Lower leg skin (tissue), 4 donors: ENCODE measurements at places on chromosomes 5 and 9. TPM values are rescaled to one million over a fixed set of nuclear protein-coding genes. Genes with fewer than 3 reads are reported as not detected.

DNA sequence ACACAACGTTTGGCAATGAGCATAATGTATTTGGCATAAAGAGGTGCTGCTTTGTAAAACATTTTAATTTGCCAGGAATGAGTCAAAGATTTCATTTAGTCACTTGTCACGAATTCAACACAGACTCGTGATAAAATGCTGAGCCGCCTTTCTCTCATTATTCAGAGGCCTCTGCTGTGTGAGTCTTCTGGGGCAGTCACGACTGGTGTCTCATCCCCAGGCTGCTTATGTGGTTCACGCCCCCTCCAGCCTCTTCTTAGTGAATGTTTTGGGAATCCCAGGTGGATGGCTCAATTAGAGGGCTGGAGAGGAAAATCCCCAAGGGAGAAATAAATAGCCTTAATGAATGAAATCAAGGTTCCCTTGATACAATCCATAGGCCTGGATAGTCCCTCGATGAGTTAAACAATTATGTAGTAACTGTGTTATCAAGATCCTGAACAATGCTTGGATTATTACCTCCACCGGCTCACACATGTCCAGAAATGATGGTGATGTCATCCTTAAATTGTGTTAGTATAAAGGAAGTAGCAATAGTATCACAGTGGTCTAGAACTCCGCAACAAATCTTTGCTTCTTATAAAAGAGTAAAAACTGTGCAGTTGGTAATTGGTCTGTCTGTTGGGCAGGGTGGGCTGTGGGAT, 192.1 kb upstream of the ADAMTS16 start:
- DNase-seq: no peak

- DNase-seq: no peak
Observed at GRCh38 chr9:90801241-90801972, at the start of gene SYK. SYK (plus strand) TSS chr9:90801819; CDS start chr9:90843899, 42,080 bp downstream.

GRCh38 chr5:179534431-179534830, 15.9 kb upstream of the RUFY1 start:
- DNase-seq: no peak

DNA sequence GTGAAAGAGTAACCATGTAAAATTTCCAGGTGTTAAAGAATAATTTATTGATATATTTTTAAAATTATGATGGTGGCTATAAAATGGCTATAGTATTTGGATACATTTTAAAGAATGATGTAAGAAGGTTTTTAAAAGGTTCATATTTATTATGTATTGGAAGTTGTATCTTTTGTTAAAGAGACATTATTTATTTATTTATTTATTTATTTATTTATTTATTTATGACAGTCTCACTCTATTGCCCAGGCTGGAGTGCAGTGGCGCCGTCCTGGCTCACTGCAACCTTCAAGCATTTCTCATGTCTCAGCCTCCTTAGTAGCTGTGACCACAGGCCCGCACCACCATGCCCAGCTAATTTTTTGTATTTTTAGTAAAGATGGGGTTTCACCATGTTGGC, 89.5 kb upstream of the LHFPL2 start:
- no peak for DNase-seq

DNA sequence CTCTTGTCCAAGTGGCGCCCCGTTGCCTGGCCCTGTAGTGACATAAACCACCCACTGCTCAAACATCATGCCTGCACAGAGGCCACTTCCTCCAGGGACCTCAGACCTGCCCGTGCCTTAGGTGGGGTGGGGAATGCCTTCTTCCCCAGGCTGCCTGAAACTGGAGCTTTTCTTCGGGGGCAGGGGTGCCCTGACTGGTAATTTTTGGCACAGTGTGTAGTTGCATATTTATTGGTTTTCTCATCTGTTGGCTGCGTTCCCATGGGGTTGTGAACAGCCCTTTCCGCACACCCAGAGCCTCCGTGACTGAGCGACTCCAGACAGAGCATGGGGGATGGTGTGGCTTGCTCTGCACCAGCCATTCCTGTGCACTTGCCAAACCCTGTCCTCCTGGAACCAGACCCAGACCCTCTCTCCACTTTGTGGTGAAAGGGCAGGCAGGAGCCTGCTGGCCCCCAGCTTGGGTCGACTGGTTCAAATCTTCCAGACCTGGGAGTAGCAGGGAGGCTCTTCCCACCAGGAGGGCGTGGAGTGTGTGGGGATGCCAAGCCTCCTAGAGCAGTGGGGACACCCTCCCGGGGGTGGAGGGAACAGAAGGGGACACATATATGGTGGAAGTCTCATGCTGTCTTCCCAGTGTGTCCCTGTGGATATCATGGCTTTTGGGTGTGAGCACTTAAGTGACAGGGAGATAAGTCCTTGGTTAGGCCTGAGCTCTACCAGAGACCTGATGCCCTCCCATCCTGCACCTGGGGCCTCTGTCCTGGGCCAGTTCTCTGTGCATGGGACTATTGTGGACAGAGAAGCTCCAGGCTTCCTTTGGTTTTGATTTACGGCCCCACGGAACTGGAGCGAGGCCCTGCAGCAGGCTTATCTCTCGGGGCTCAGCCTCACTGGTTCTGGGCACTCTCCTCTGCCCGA, 39.6 kb downstream of the WNK2 start:
- DNase-seq: no peak

GRCh38 chr5:100790170-100790665, 112.9 kb downstream of the ST8SIA4 start:
- DNase-seq: no peak

DNA sequence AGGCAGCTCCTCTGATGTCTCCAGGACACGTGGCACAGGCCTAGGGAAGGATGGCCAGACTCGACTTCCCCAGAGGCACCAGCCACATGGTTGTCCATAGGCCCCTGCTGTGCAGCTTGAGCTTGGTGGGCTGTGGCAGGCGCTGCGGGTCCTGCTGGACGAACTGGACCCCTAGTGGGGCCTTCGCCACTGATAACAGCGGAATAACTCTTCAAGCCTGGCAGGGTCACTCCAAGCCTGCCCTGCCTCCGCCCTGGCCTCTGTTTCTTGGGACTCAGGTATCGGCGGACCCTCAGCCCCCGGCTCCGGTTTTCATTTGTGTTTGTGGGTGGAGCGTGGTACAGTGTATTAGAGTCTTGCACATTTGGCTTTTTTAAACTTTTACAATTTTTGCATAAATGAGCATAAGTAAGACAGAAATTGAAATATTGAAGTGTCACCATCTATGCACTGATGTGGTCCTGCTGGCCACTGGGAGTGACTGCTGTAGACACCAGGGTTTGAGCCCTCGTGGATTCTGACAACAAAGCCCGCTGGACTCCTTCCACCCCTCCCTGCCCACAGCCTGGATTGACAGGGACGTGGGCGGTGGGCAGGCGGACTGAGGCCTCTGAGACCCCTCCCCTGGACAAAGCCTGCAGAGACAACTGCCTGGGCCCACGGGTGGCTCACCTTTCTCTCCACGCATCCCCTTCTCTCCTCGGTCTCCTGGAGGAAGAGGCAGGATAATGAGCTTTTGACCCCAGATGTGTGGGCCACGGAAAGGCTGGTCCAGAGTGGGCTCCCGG, 3.8 kb downstream of the FCN1 start:
- DNase-seq: peak; percentile 81

GRCh38 chr5:169856571-169856970, 123.7 kb downstream of the INSYN2B start:
- DNase-seq: no peak

DNA sequence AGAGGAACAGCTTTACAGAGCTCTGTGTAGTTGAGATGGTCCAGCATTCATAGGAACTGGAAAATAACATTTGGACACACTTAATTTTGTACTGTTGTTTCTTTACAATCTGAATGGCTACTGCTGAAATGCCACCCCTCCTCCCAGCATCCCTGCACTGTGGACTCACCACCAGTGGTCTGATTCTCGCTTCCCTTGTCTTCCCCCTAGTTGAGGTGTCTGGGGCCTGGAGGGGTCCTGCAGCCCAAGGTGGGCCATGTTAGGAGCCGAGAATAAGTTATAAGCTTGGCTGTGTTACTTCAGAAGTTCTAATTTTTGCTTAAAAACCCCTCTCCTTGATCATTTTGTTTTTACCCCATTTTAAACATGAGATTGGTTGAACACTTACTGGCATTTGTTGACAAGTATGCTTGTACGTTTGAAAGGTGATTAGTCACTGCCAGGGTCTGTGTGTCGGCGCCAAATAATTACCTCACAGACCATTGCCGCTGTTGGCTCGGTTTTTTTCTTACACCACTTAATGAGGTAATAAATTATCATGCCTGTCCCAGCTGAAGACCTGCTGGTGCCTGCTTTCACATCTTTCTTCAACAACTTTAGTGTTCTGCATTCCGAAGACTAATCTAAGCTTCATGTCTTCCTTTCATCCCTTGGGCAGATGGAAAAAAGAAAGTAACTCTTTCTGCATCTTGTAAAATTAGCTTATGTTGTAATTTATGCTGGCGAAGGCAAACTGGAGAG, 65.8 kb downstream of the MCCC2 start:
- DNase-seq: no peak

GRCh38 chr9:78397454-78397853, 100.5 kb downstream of the PSAT1 start:
- DNase-seq: no peak

GRCh38 chr9:71768388-71769174, at the start of gene CEMIP2:
CEMIP2 (minus strand) TSS chr9:71768513; CDS start chr9:71750373, 18,140 bp downstream.
- peak; percentile 98 for DNase-seq

DNA sequence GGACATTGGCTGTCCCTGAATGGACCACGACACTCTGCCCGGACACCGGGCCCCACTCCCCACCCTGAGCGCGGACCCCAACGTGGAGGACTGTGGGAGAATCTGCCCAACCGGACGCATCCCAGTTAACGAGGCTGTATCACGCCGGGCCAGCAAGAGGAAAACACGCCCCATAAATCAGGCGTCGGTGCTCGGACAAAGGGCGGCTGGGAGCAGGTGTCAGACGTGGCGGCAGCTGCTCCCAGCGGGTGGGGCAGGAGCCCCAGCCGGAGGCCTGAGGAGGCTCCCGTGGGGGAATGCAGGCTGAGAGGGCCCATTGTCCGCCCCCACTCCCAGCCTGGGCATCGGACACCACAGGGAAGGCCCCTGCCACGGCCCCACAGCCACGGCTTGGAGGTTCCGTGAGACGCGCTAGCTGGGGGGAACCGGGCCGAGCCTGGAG, 19.2 kb downstream of the NOTCH1 start:
- DNase-seq: no peak

DNA sequence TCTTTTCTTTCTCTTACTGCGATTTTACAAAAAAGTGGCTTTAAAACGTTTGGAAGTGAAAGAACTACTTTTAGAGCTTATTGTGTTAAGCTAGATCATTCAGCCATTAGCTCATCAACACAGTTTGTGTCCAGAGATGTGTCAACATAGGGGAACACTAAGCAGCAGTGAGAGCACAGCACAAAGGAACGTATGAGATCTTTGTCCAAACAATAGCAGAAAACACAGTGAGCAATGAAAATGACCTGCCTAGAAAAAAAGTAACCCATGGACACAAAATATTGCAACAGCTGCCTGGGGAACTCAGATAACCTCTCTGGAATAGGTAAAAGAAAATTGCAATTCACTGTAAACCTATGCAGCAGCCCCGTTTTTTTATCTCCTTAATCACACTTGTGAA, 372.5 kb downstream of the ARHGEF28 start:
- no peak for DNase-seq

- DNase-seq: no peak
Observed at GRCh38 chr9:120394058-120394669, 185.8 kb downstream of the CDK5RAP2 start.

Gene SLC36A2
- not detected for total RNA-seq

Gene ITGA2
- 36.7 TPM for total RNA-seq

Gene PCDHGA4
- total RNA-seq: 1.9 TPM

Gene CYFIP2
- 3.2 TPM for total RNA-seq

Gene ZFR
- total RNA-seq: 44.9 TPM

Gene BAAT
- not detected for total RNA-seq

Gene CDHR2
- not detected for total RNA-seq

Gene ZNF300
- total RNA-seq: 1.1 TPM

Gene PCDHGB5
- total RNA-seq: 17.6 TPM
